ENCODE measurements at places on chromosomes 6 and 20. TPM values are rescaled to one million over a fixed set of nuclear protein-coding genes. Genes with fewer than 3 reads are reported as not detected.

DNA sequence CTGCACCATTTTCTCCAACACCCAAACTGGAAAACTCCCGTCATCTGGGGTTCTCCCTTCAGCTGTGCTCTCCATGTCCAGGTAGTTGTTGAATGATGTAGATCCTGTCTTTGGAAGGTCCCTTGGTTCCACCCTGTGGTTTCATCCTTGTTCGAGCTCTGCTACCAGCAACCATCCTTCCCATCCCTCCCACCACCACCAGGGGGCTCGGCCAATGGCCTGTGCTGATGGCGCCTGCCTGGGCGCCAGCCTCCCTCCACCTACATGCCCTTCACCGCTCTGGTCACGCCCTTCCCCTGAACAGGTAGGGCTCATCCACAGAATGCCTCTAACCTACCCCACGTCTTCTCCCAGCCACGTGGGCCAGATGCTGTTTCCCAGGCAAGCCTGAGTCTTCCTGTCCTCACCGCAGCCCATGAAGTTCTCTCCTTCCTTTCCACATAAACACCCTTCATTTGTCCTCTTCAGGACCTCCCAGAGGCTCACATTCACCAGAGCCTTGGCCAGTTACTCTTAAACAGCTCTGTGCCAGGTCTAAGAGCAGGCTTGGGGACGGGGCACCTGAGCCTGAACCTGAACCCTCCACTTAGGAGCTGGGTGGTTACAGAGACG, 75.1 kb upstream of the DUSP22 start:
- H3K4me1 ChIP-seq, result no peaks in the 10 kb centered on the region
- H3K4me3 ChIP-seq, result no peak overlapping the region
- H3K27me3 ChIP-seq, result no peaks in the 10 kb centered on the region
- no peak overlapping the region for H3K27ac ChIP-seq

- H3K27ac ChIP-seq, result no peak overlapping the region
- no peak overlapping the region for H3K4me3 ChIP-seq
- H3K4me1 ChIP-seq, result no peaks in the 10 kb centered on the region
- no peaks in the 10 kb centered on the region for H3K27me3 ChIP-seq
These were observed 267.4 kb upstream of the THEMIS start for GRCh38 chr6:128168244-128168643.

DNA sequence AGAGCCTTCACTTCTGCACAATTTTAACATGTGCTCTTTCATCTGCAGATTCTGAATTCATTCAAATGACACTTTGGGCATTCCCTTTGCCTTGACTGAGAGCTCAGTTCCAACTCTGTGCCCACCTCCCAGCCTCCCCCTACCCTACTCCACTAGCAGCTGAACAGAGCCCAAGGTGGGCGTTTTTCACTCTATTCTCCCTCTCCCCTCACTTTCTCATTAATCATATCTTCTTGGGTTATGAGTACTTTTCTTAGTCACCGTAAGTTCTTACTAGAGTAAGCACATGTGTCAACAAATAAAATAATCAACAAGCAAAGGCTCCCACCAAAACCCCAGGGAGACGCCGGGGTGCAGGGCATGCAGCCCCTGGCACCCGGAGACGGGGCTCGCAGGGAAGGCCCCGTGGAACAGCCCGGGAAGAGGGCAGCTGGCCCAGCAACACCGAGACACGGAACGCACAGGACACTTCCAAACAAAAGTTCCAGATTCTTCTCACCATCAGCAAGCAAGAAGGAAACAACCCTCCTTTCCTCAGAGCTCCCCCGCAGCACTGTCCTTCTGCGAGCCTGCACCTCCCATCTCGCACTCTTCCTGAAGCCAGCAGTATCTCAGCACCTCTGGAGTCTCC, 34.1 kb downstream of the TAF4 start:
- peaks cover 41% of the 10 kb centered on the region for H3K4me1 ChIP-seq
- no peak overlapping the region for H3K27ac ChIP-seq
- no peak overlapping the region for H3K4me3 ChIP-seq
- no peaks in the 10 kb centered on the region for H3K36me3 ChIP-seq

DNA sequence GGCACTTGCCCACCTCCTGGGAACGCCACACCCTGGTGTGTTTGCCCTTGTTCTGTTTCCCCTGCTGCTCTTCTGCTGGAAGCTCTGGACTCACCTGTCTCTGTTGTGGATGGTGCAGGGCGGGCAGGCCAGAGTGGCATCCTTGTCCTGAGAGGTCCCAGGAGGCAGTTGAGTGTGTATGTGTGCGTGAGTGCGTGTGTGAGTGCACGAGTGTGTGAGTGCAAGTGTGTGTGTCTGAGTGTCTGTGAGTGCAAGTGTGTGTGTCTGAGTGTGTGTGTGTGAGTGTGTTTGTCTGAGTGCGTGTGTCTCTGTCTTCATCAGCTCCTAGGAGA, 12.2 kb downstream of the IGF2R start:
- H3K4me1 ChIP-seq, result peaks cover 86% of the 10 kb centered on the region
- H3K27me3 ChIP-seq, result no peaks in the 10 kb centered on the region
- no peak for DNase-seq
- H3K36me3 ChIP-seq, result no peaks in the 10 kb centered on the region
- H3K4me3 ChIP-seq, result peak overlapping the region; percentile 32

DNA sequence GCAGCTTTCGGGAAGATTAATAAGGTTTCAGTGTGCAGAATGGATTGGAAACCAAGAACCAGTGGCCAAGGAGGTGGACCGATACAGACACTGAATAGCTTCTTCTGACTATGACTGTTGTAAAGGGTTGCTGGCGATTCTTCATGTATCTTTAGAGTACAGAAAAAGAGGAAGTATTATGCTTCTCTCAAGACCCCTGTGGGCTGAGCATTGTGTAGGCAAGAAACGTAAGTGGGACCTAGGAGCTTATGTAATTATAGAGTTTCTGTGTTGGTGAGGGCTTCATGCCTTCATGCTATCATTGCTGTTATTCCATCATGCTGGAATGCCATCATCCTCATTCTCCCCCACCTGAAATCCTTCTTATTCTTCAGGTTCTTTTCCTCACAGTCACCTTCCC, 105.4 kb upstream of the AKIRIN2 start:
- no peak overlapping the region for H3K4me3 ChIP-seq
- no peaks in the 10 kb centered on the region for H3K36me3 ChIP-seq
- no peak for DNase-seq
- no peak overlapping the region for H3K27ac ChIP-seq
- H3K4me1 ChIP-seq, result no peaks in the 10 kb centered on the region

Gene GRM1
- not detected for total RNA-seq

DNA sequence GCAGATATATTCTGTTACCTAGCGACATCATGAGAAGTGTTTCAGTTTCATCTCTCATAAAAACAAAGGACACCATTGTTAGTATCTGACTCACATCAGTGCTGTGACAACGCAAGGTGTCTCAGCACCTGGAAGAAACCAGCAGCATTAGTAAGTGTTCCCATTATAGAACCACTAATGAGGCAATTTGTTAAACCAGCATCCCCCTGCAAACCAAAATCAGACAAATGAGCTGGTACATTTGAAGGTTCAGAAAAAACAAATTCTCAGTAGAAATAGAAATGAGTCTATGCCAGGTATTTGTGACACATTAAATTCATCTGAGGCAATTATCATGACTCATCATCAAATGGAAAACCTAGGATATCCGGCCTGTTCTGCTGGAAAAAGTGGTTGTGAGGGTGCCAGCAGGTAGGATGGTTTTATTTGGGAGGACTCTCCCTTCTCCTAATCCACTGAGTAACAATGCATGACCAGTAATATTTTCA, 151.7 kb downstream of the TMEM200A start:
- DNase-seq, result no peak
- no peaks in the 10 kb centered on the region for H3K4me1 ChIP-seq
- no peaks in the 10 kb centered on the region for H3K36me3 ChIP-seq
- H3K27ac ChIP-seq, result no peak overlapping the region

DNA sequence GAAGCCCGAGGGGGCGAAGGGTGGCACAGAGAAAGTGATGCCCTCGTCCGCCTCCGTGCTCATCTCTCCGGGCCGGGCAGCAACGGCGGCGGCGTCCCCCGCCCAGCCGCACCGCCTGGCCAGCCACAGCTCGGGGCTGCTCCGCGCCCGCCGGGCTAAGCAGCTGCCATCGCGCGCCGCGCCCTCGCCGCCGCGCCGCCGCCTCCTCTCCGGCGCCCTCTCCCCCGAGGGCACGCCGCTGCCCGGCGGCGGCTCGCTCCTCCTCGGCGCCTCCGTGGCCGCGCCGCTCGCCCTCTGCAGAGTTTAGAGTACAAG, 225 bp downstream of the MAP3K5 start:
- H3K4me1 ChIP-seq, result peaks cover 23% of the 10 kb centered on the region
- DNase-seq, result no peak
- peak overlapping the region; percentile 74 for H3K4me3 ChIP-seq
- no peaks in the 10 kb centered on the region for H3K27me3 ChIP-seq
- no peaks in the 10 kb centered on the region for H3K36me3 ChIP-seq
